Endodermal cell (in vitro differentiated cells): ENCODE measurements at places on chromosomes 2 and 18. TPM values are rescaled to one million over a fixed set of nuclear protein-coding genes. Genes with fewer than 3 reads are reported as not detected.

GRCh38 chr2:201122276-201122675 is 6.3 kb downstream of the CFLAR start:
- H3K4me1 ChIP-seq: peaks cover 19% of the 10 kb centered on the region
- no peaks in the 10 kb centered on the region for H3K27me3 ChIP-seq
- no peak overlapping the region for H3K27ac ChIP-seq

AMER3 gene
- total RNA-seq: 1.2 and 2.3 TPM in 2 replicates

GRCh38 chr2:64192664-64193105 is 48.5 kb upstream of the PELI1 start:
- H3K27ac ChIP-seq: no peak overlapping the region
- H3K4me3 ChIP-seq: no peak overlapping the region
- H3K36me3 ChIP-seq: no peaks in the 10 kb centered on the region
- peaks cover 13% of the 10 kb centered on the region for H3K4me1 ChIP-seq
- no peak for DNase-seq

DNA sequence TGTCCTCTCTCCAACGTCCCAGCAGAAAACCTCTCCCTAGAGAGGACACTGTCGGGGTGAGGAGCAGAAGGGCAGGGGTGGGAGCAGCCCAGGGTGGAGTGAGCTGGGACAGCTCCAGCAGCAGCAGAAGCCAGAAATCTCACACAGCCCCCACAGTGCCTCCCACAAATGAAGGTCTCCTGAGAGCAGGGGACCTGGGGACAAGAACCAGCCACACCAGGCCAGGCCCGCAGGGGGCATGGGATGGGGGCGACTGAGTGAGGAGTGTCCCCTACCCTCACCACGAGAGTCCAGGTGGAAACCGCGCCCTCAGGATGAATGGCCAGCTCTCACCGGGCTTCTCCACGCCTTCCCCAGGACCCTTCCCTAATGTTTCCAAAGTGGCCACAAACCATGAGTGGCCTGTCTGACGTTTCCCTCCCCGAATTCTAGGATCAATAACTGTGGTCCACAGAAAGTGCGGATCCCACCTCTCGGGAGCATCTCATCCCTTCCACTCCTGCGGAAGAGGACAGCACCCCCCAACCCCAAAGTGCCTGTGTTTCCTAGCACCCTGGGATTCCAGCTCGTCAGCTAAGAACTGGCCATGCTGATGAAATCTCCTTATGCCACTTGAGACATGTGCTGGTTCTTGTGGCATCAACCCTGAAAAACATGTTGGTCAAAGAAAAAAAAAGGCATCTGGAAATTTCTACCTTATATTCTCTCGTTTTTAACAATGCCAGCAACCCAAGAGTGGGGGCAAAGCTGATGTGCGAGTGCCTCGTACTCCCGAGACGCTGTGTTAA is 121.1 kb downstream of the HDAC4 start:
- H3K36me3 ChIP-seq: no peaks in the 10 kb centered on the region
- H3K27ac ChIP-seq: no peak overlapping the region
- H3K4me1 ChIP-seq: no peaks in the 10 kb centered on the region
- H3K27me3 ChIP-seq: no peaks in the 10 kb centered on the region
- H3K4me3 ChIP-seq: no peak overlapping the region

- peaks cover 6% of the 10 kb centered on the region for H3K27me3 ChIP-seq
- no peak overlapping the region for H3K4me3 ChIP-seq
- no peaks in the 10 kb centered on the region for H3K36me3 ChIP-seq
- peak; percentile 33 for DNase-seq
- H3K27ac ChIP-seq: no peak overlapping the region
These were observed 87.1 kb upstream of the RAB6C start for GRCh38 chr2:129892360-129892759.
